ENCODE measurements at places on chromosomes 4 and X.

GRCh38 chr4:166895771-166896170 is 338.5 kb downstream of the SPOCK3 start:
- DNase-seq, result no peak

- DNase-seq, result no peak
These were observed 79.5 kb downstream of the RASGEF1B start for GRCh38 chr4:81392164-81392563.

DNA sequence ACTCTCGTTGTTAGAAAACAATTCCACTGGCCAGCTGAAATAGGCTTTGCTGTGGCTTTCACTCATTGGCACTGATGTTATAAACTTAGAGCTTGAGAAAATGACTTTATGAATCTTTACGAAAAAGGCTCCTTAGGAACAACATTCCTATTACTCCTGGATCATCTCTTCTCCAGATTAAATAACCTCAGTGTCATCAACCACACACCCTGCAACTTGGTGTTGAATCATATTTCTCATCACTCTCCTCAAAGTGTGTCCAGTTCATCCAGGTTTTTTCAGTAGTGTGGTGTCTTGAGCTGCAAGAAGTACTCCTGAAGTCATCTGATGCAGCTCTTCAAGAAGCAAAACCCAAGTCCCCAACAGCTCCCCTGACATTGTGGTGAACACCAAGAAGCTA is 28.1 kb upstream of the ANOS1 start:
- no peak for DNase-seq

- no peak for DNase-seq
These were observed 38.5 kb downstream of the GYG2 start for GRCh38 chrX:2867206-2867605.

GRCh38 chr4:82235346-82235745 is 138.4 kb downstream of the HNRNPD start:
- no peak for DNase-seq

Measured in cortex of kidney (tissue), 1 donor.